ENCODE measurements at places on chromosomes 3 and 15. TPM values are rescaled to one million over a fixed set of nuclear protein-coding genes. Genes with fewer than 3 reads are reported as not detected.

DNA sequence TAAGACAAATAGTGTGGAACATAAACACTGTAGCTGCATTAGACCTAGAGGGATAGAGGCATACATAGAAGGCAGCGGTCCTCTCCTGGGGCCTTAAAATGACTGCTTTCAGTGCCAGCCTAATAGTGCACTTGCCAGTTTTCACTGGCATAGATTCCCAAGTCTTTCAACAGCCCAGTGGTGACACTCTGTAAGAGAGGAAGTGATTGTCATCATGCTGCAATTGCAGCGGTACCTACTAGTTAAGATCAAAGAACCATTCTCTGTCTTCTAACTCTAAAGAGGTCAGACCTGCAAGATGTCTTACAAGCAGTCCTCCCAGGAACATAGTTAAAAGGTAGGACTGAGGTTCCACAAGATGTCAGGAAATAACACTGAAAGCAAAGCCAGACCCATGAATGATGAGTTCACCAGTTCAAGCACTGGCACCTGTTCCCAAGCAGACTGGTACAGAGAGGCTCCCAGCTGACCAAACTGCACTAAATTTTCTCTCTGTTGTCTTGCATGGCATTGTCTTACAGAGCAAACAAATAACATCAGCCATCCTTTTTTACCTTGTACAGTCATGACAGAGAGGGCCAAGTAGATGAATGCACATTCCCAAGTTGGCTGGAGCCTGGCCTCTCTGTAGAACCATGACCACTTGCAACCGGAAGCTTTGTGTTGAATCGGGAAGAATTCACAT lies 100.5 kb upstream of the SKOR1 start:
- DNase-seq, result no peak
- H3K27me3 ChIP-seq, result no peaks in the 10 kb centered on the region
- no peaks in the 10 kb centered on the region for H3K4me1 ChIP-seq
- no peak overlapping the region for H3K4me3 ChIP-seq
- no peaks in the 10 kb centered on the region for H3K36me3 ChIP-seq

DNA sequence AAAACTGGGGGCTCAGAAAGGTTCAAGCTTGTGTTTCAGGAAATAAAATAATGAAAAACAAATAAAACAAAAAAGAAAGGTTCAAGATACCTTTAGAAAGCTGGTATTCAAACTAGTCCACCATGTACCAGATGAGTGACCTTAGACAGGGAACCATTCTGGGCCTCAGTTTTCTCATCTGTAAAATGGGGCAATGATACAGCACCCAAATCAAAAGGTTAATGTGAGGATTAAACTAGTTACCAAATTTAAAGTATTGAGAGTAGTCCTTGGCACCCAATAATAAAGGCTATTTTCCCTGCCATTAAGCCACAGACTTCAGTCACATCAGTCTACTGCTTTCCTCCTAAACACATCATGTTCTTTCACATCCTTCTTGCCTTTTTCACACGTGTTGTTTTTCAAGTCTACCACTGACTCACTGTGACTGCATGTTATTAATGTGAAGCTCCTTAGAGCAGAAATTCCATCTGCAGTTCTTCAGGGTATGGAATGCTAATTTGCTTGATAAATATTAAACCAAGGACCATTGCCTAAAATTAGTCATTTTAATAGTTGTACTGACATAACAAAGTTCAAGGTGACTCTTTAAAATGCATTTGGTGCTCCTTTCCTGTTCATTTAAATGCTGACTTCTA lies 19.9 kb downstream of the TAMM41 start:
- no peak for DNase-seq
- H3K4me3 ChIP-seq, result no peak overlapping the region
- H3K4me1 ChIP-seq, result no peaks in the 10 kb centered on the region
- no peaks in the 10 kb centered on the region for H3K27me3 ChIP-seq

DNA sequence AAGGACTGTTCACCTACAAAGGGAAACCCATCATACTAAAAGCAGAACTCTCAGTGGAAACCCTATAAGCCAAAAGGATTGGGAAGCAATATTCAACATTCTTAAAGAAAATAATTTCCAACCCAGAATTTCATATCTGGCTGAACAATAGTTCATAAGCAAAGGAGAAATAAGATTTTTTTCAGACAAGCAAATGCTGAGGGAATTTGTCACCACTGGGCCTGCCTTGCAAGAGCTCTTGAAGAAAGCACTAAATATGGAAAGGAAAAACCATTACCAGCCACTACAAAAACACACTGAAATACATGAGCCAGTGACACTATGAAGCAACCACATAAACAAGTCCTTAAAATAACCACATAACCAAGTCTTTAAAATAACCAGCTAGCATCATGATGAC lies 28.9 kb upstream of the DCBLD2 start:
- H3K27ac ChIP-seq, result no peak overlapping the region
- H3K36me3 ChIP-seq, result no peaks in the 10 kb centered on the region
- DNase-seq, result no peak
- no peaks in the 10 kb centered on the region for H3K4me1 ChIP-seq

DNA sequence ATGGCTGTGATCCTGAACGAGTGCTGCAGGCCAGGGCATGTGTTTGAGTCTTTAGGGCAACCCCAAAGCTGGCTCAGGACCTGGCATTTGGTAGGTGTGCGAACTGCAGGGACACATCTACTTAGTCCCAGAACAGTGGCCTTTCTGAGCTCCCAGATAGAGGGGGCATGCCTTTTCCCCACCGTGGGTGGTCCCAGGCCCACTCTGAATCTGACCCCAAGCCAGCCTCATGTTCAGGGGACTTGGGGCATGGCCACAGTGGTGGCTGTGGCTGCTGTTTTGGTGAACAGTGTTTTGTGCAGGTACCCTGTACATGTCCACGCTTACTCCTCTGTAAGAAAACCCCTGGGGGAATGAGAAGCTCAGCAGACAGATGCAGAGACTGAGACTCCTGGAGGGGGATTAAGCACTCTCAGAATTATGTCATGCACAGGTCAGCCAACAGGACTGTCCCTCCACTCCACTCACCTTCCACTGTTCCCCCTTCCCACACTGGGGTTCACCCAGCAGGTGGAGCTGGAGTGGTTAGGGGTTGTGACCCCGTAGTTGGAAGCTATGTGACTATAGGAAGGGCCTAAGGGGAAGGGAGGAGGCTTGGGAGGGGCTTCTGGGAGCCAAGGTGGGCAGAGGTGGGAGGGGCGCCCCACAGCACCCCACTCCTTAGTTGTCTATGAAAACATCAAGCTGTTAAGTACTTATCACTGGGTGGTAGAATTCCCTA lies 16.4 kb downstream of the ESYT3 start:
- no peaks in the 10 kb centered on the region for H3K4me1 ChIP-seq
- H3K27ac ChIP-seq, result no peak overlapping the region
- H3K36me3 ChIP-seq, result no peaks in the 10 kb centered on the region

GRCh38 chr3:197329382-197329781 lies 31.0 kb upstream of the DLG1 start:
- H3K4me1 ChIP-seq, result no peaks in the 10 kb centered on the region
- no peak overlapping the region for H3K4me3 ChIP-seq
- DNase-seq, result no peak
- no peaks in the 10 kb centered on the region for H3K27me3 ChIP-seq
- no peak overlapping the region for H3K27ac ChIP-seq
- H3K36me3 ChIP-seq, result no peaks in the 10 kb centered on the region

- H3K36me3 ChIP-seq, result no peaks in the 10 kb centered on the region
- H3K27ac ChIP-seq, result no peak overlapping the region
- no peaks in the 10 kb centered on the region for H3K27me3 ChIP-seq
- H3K4me3 ChIP-seq, result no peak overlapping the region
- H3K4me1 ChIP-seq, result no peaks in the 10 kb centered on the region
- DNase-seq, result no peak
Observed at GRCh38 chr3:37819591-37819990, 42.1 kb upstream of the CTDSPL start.

- H3K36me3 ChIP-seq, result no peaks in the 10 kb centered on the region
- H3K27me3 ChIP-seq, result no peaks in the 10 kb centered on the region
- H3K4me3 ChIP-seq, result no peak overlapping the region
- H3K27ac ChIP-seq, result no peak overlapping the region
- H3K4me1 ChIP-seq, result peaks cover 3% of the 10 kb centered on the region
- no peak for DNase-seq
Observed at GRCh38 chr3:183564046-183564445, 8.5 kb upstream of the KLHL6 start.

GRCh38 chr15:90336705-90337141 lies 15.4 kb upstream of the ZNF774 start:
- H3K4me3 ChIP-seq, result no peak overlapping the region
- no peak overlapping the region for H3K27ac ChIP-seq
- peaks cover 4% of the 10 kb centered on the region for H3K4me1 ChIP-seq
- no peaks in the 10 kb centered on the region for H3K27me3 ChIP-seq
- DNase-seq, result peak; percentile 40
- no peaks in the 10 kb centered on the region for H3K36me3 ChIP-seq

DNA sequence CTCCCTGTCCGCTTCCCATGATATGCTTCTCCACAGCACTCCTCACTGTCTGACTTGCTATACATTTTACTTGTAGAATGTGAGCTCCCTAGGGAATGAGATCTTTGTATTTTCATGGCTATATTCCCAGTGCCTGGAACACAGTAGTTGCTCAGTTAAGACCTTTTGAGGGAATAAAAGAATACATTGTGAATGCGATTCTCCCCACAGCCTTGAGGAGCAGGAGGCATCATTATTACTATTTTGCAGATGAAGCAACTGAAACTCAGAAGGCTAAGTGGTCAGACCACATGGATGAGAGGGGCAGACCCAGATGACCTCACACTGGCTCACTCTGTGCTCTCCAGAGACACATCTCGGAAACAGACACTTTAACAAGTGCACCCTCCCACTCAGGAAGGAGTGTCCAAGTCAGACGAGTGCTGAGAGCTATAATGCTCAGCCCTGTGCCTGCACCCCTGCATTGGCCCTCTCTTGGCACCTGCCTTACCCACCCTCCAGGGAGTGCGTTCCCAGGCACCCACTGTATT lies 46.8 kb downstream of the SST start:
- no peak for DNase-seq
- no peak overlapping the region for H3K27ac ChIP-seq
- no peaks in the 10 kb centered on the region for H3K4me1 ChIP-seq

- no peak overlapping the region for H3K27ac ChIP-seq
- H3K27me3 ChIP-seq, result no peaks in the 10 kb centered on the region
- no peaks in the 10 kb centered on the region for H3K36me3 ChIP-seq
- no peak overlapping the region for H3K4me3 ChIP-seq
Observed at GRCh38 chr3:48155122-48155521, 33.1 kb downstream of the CDC25A start.

DNA sequence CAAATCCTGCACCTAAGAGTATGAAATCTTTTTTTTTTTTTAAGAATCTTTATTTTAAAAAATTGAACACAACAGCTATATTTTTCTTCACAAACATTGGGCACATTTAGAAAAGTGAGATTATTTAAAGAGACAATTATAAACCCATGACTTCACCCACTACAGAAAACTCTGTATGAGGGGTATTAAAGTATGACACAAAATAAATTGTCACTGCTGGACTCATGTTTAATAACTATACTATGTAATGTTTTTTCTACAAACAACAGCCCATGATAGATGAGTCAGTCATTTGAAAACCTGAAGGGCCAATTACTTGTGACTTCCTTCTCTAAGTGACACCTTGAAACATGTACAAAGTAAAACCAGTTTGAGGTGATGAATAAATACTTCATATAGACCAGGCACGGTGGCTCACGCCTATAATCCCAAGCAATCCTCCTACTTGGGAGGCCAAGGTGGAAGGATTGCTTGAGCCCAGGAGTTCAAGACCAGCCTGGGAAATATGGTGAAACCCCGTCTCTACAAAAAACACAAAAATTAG lies 36.0 kb downstream of the AQR start:
- DNase-seq, result no peak
- H3K4me1 ChIP-seq, result no peaks in the 10 kb centered on the region
- no peak overlapping the region for H3K27ac ChIP-seq
- H3K27me3 ChIP-seq, result no peaks in the 10 kb centered on the region

GRCh38 chr15:78276064-78276943 lies 11.9 kb downstream of the DNAJA4 start:
- H3K4me3 ChIP-seq, result no peak overlapping the region
- H3K27me3 ChIP-seq, result no peaks in the 10 kb centered on the region
- DNase-seq, result no peak
- H3K27ac ChIP-seq, result no peak overlapping the region
- no peaks in the 10 kb centered on the region for H3K4me1 ChIP-seq

- no peaks in the 10 kb centered on the region for H3K36me3 ChIP-seq
- no peak for DNase-seq
- no peaks in the 10 kb centered on the region for H3K27me3 ChIP-seq
- no peak overlapping the region for H3K27ac ChIP-seq
- no peak overlapping the region for H3K4me3 ChIP-seq
Observed at GRCh38 chr15:73802431-73803041, 49.4 kb upstream of the INSYN1 start.

- no peak overlapping the region for H3K4me3 ChIP-seq
- H3K36me3 ChIP-seq, result no peaks in the 10 kb centered on the region
- DNase-seq, result no peak
Observed at GRCh38 chr3:43958005-43958770, 267.4 kb downstream of the ABHD5 start.

DNA sequence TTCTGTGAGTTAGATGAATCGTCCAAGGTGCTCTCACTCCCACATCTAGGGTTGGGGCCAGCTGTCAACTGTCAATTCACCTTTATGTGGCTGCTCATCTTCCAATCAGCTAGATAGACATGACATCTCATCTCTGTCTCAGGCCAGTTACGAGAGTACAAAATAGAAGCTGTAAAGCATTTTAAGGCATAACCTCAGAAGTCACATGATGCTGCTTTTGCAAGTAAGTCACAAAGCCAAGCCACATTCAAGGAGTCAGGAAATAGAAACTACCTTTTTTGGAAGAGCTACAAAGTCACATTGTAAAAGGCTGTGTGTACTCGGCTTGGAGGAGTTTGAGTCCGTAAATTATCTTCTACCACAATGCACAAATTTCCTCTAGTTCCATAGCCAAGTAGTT lies 5.1 kb upstream of the CCR1 start:
- H3K4me3 ChIP-seq, result no peak overlapping the region
- peaks cover 43% of the 10 kb centered on the region for H3K4me1 ChIP-seq
- H3K27me3 ChIP-seq, result no peaks in the 10 kb centered on the region
- H3K27ac ChIP-seq, result peak overlapping the region; percentile 19
- DNase-seq, result no peak

DNA sequence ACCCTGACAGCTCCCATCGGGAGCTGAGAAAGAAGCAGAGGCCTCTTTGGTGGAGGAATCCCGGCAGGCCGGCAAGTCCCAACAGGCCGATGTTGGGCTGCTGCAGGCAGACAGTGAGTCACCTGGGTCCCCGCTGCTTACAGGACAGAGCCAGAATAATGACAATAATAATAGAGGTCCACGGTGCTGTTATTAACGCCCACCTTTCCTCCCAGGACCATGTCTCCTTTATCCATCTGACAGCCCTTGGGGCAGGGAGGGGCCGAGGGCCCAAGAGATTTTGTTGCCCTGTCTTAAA lies 29.3 kb upstream of the MAGEF1 start:
- H3K27ac ChIP-seq, result no peak overlapping the region
- no peak overlapping the region for H3K4me3 ChIP-seq
- DNase-seq, result no peak
- H3K36me3 ChIP-seq, result no peaks in the 10 kb centered on the region
- no peaks in the 10 kb centered on the region for H3K4me1 ChIP-seq

- H3K4me1 ChIP-seq, result no peaks in the 10 kb centered on the region
- no peak for DNase-seq
- H3K27me3 ChIP-seq, result no peaks in the 10 kb centered on the region
- H3K27ac ChIP-seq, result no peak overlapping the region
- no peak overlapping the region for H3K4me3 ChIP-seq
Observed at GRCh38 chr15:26766262-26766661, 6.6 kb downstream of the GABRB3 start.

Gene SST
- total RNA-seq, result not detected

Gene ATP13A5
- not detected for total RNA-seq

Gene APOD
- not detected for total RNA-seq

Gene CCRL2
- total RNA-seq, result 4.6 TPM

Gene FRMD4B
- 9.4 TPM for total RNA-seq

Gene MGA
- 54.9 TPM for total RNA-seq

Gene TMCO5A
- total RNA-seq, result not detected

Gene SSUH2
- total RNA-seq, result not detected

Gene MRPL3
- 42.2 TPM for total RNA-seq

Gene RARRES1
- total RNA-seq, result not detected

Data from natural killer cell (primary cell).